Stimulated activated CD8-positive, alpha-beta memory T cell treated with anti-CD3 and anti-CD28 coated beads, Interleukin-4, amount 100 ng/mL, for 48 hours (primary cell): ENCODE measurements at places on chromosomes 1 and 21.
A peak's percentile ranks its signal among the peaks of the same experiment; 100 is the strongest.

- no peak for DNase-seq
These were observed 1.4 kb downstream of the PEA15 start for GRCh38 chr1:160206421-160207117.

DNA sequence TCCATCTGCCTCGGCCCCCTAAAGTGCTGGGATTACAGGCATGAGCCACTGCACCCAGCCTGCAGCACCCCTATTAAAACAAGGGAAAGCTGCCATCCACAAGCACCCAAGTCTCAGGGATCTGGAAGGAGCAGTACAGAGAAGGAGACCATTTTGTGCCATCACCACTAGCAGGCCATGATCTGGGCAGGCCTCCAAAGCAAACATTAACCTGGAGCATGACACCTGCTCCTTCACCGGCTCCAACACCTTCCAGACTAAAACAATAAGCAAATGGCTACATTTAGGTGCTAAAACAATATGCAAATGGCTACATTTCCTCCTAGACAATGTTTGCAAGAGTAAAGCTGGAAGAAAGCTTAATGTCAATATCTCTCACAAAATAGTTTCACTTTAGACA is 16.7 kb downstream of the MEAF6 start:
- no peak for DNase-seq

GRCh38 chr1:55070293-55071164 is 31.2 kb downstream of the PCSK9 start:
- DNase-seq, result no peak

DNA sequence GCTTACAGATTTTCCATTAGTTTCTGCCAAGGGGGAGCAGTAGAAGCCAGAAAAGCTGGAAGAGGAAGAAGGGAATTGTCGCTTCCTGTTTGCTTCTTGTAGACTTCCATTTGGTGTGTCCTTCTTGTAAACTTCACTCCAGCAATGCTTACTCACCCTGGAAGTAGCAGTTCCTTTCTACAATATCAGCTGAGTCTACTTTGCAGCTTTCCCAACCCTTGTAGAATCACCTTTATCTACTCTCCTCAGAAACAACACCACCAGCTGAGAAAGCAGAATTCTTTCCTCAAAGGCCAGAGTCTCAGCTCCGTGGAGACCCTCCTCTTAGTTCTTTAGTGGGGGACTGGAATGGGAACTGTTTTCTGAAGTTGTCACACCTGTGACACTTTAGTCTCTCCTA is 1136.7 kb upstream of the TMPRSS15 start:
- no peak for DNase-seq

DNA sequence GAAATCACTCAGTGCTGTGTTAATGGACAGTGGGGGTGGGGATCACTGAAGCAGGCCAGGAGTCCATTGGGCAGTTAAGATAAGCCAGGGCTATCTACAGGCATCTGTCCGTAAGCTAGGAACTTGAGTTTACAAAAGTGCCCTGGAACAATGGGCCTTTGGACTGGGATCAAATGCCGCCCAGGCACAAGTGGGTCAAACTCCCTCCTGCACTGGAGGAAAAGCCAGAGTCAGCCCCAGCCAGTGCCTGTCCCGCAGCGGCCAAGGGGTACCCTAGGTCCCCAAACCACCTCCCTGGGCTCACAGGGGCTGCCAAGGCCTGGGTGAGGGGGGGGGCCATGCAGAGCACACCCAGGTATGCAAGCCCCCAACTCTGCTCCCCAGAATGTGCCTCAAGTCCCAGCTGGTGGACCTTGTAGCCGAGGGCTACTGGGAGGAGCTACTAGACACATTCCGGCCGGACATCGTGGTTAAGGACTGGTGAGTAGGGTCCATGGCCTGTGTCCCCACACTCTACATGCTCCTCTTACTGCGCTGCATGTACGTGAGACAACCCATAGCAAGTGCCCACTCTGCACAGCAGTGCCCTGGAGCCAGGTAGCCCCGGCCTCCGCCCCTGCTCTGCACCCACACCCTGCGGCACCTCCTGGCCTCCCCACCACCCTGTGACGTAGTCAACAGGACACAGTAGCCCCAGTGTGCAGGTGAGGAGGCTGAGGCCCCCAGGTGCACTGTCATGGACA is 7.7 kb downstream of the FBXO6 start:
- no peak for DNase-seq

- no peak for DNase-seq
These were observed 136.6 kb upstream of the ZNF648 start for GRCh38 chr1:182198006-182198605.

- no peak for DNase-seq
These were observed 34.1 kb upstream of the COL11A1 start for GRCh38 chr1:103142461-103142860.

- DNase-seq, result no peak
These were observed 23.5 kb downstream of the PALMD start for GRCh38 chr1:99669376-99669775.

- DNase-seq, result no peak
These were observed 376.9 kb downstream of the USH2A start for GRCh38 chr1:216046336-216046735.

- DNase-seq, result peak; percentile 58
These were observed 43.7 kb upstream of the NFASC start for GRCh38 chr1:204826970-204827369.

- DNase-seq, result no peak
These were observed 341.0 kb upstream of the NEGR1 start for GRCh38 chr1:72623299-72623708.

- no peak for DNase-seq
These were observed 192.3 kb downstream of the PRDM16 start for GRCh38 chr1:3261007-3261968.

DNA sequence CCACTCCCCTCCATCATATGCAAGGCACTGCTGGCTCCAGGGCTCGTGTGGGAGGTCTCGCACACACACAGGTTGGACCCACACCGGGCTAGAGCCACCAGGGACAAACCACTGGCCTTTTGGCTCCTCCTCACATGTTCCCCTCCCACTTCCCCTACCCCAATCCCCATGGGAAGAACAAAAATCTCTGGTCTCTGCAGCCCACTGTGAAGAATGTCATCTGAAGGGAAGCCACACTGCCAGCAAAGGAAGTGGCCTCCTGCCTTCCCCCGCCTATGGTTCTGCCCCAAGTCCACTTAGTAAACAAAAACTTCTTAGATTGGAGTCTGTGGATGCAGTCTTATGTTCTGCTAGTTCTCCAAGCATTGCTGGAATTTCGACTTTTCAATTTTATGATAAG is 24.2 kb downstream of the OLFML3 start:
- no peak for DNase-seq

- DNase-seq, result no peak
These were observed 2206.0 kb downstream of the MRPL39 start for GRCh38 chr21:23401278-23401677.

- no peak for DNase-seq
These were observed 203.9 kb downstream of the C1orf94 start for GRCh38 chr1:34380526-34381124.

DNA sequence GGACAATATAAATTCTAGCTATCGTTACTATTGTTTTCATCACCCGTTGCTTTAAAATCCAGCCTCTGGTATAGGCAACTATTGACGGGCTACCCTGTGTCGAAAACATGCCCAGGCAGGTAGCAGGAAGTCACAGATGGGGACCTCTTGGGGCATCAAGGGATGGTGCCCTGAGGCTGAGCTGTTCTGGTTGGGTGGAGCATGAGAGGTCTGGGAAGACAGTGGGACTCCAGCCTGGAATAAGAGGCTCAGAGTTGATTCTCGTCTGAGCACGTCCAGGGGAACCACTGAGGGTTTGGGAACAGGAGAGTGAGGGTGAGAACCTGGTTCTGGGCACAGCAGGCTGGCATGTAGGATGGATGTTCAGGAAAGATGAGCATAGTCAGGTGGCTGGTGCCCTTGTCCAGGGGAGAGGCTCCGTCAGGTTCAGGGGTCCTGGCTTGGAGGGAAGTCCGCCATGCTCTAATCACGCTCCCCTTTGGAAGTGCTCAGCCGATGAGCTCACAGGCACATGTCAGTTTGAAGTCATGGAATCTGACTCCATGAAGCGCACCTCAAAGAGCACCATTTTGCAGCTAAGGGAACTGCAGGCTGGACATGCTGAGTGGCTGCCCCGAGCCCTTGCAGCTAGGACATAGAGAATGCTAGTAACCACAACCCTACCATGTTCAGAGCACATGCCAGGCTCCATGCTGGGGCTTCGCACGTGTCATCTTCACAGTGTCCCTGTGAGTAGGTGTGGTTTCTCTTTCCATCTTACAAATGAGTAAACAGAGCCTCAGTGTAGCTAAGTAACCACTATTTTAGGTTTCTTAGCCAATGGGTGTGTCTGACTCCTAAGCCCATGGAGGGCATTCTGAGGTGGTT is 21.0 kb downstream of the PCSK9 start:
- peak; percentile 39 for DNase-seq

- DNase-seq, result peak; percentile 32
These were observed 1.1 kb downstream of the ZSWIM5 start for GRCh38 chr1:45205011-45205909.

GRCh38 chr1:41286486-41286885 is 44.4 kb upstream of the SCMH1 start:
- no peak for DNase-seq

DNA sequence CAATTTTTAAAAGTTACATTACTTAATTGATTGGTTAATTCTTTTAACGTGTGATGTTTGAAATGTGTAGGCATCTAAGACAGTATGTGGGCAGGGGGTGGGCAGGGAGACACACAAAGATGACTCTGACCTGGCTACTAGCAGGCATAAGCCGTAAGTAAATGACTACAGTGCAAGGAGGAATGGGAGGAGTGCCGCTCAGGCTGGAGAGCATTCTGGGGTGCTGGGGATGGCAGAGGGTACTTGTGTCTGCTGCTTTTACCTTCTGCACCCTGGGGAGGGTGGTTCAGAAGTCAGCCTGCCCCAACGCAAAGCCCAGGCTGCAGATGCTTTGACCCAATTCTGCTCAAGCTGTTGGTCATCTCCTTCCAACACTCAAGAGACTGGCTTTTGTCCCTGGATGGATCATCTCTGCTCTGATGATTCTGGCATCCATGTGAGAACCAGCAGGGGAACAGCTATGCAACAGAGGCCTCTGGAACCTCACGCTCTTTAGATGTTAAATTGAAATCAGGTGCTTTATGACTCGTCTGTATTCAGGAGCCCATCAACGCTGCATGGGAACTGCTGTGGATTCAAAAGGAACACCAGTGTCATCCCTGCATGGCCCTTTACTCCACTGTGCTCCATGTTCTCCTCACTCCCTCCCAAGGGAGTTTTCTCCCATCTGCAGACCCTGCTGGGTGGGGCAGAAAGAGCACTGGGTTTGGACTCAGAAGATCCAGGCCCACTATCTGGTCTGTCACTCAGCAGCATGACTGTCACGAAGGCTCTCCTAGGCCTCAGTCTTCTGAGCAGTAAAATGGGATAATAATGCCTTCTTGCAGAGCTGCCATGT is 78.8 kb downstream of the FAM78B start:
- DNase-seq, result no peak

DNA sequence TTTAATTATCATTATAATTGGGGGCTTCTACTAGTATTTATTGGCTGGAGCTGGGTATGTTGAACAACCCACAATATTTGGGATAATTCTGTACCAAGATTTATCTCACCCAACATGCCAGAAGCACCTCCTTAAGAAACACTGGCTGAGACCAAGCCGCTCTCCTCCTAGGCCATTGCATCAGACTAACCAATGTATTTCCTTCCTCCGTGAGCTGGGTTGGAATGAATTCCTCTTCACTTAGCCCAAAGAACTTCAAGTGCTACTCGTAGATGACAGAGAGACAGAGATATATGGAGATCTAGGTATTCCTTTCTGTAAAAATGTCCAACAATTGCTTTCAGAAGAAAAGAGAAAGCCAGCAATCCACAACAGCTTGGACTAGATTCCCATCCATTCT is 87.2 kb upstream of the ETS2 start:
- DNase-seq, result no peak

DNA sequence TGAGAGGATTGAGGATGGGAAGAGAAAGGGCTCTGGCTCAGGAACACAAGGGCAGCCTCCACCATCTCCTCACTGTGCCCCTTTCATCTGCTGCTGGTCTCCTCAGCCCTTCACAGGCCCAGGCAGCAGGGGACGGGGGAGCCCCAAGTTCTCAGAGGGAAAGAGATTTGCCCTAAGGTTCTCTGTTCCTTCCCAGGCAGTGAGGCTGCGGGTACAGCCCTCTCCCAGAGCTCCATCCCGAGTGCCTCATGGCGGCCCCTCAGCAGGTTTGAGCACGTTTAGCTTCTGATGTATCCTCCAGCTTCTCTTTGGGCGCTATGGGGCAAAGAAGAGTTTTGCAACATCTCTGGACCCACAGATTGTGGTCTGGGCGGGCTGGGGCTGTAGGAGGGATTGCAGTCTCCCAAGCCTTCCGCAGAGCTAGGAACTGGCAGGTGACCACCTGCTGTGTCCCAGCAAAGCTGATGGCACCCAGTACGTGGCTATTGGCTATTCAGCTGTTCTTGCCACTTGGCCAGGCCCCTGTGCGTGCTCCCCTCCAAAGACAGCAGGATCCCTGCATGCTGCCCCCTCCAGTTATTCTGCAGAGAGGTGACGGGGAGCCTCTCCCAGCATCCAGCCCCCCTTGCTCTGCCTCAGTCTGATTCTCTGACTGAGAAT is 10.1 kb downstream of the DISP3 start:
- DNase-seq, result no peak

DNA sequence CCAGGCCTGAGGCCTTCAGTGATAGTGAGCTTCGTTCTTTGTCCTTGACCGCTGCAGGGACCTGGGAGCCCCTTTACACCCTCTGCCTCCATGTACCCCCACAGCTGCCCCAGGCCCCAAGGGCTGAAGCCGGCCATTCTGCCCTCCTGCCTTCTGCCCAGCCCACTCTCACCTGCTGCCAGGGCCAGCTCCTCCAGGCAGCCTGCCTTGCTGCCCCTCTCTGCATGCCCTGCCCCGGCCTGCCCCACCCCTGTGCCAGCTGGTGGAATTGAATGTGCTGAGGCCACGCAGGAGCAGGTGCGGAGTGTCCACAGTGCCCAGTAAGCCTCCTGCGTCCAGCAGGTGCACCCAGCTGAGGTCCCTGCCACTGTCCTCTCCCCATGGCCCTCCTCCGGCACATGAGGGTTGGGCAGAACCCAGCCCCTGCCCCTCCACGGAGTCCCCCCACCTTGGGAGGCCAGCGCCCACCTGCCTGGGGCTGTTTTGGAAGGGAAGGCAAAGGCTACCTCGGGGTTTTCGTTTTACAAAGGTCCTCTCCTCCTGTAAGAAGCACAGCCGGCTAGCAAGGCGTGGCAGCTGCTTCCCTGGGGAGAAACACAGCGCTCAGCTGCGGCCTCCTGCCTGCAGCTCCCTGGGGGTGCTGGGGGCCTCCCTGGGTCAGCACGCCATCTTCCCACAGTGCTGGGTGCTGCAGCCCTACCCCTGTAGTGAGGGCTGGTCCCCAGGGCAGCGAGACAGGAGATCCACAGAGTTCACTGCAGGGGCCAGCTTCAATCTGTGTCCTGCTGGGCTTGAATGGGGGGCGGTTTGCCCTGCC is 21.0 kb downstream of the MMEL1 start:
- no peak for DNase-seq

GRCh38 chr1:94980582-94981574 is 54.0 kb upstream of the CNN3 start:
- no peak for DNase-seq
